ENCODE measurements at places on chromosomes 4 and X.

DNA sequence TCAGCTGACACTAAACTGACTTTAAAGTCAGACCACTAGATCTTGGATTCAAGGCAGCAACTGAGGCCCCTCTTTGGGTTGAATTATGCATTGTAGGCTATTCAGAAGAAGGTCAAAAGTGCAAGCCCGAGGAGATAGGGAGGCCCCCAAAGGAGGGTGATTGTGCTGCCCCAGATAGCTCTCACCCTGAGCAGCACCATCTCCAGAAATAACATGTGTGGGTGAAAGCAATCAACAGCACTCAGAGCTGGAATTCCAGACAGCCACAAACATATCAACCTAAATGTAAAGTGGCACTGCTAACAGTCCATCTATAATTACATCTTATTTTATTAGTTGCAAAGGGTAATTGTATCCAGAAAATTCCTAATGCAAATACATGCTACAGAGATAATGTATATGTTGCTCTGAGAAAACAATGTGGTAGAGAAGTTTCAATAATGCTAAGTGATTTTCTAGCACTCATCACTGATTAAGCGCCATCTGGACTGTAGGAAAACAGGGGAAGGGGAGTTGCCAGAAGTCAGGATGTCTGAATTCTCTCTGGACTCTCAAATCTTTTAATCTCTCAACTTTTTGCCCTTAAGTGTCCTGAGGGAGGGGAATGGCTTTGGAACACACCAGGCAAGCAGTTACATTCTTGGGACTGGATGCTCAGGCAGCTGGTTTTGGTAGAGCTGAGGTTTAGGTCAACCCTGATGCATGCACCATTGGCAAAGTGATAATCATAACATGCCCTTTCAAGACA lies 61.8 kb upstream of the SFRP2 start:
- DNase-seq, result no peak

DNA sequence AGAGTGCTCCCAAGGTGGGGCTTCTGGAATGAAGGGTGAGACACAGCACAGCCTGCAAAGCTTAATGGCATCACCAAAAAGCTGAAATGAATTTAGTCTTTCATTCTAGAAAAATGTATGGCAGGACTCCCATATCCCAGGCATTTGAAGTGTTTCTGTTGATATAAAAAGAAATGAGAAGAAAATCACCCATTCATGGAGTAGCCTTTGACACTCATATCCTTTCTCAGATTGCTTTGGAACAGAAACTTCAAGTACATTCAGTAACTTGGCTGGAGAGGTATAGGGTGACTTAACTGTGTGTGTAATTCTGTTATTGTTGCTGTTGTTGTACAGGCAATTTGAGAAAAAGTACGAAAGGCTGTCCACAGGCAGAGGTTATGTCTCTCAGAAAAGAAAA lies 35.3 kb downstream of the C4orf54 start:
- no peak for DNase-seq

- no peak for DNase-seq
Measured at GRCh38 chrX:125289209-125289608, 30.5 kb upstream of the TEX13C start.

- DNase-seq, result no peak
Measured at GRCh38 chr4:8705161-8706145, 112.9 kb downstream of the CPZ start.

- DNase-seq, result no peak
Measured at GRCh38 chr4:2742081-2742822, 13.9 kb downstream of the TNIP2 start.

GRCh38 chr4:76905521-76905920 lies 7.6 kb upstream of the SOWAHB start:
- no peak for DNase-seq

DNA sequence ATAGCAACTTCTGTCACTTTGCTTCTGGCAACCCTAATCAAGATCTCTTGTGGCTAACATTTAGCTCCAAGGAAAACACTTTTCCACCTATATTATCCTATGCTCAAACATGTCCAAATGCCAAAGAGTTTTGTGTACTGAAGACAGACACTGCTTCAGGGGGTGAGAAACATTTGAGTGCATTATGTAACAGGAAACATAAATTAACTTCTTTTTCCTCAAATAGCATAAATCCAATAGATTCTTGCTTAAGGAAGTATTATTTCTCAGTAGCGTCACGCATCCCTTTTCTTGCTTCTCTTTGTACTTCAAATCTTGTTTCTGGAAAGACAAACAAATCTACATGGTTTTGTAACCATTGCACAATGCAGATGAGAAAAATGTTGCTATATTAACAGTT lies 839.1 kb downstream of the GLUD2 start:
- no peak for DNase-seq

Data from mesothelial cell of epicardium (in vitro differentiated cells).